ENCODE measurements at places on chromosomes 2 and 18.

DNA sequence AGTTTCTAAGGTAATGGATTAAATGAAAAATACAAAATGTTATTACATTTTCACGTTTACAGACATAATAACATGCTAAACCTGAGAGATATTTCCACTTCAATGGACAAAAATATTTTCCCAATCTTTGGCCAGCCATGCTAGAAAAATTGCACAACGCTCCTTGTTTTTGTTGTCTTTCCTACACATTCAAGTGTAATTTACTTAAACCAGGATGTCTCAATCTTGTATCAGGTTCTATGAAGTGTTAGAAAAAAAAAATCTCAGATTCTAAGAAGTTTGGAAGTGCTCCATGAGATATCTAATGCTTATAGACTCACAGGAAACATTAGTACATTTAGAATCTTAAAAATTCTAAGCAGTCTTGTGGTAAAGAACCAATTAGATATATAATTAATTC is 141.8 kb upstream of the SLC35G4 start:
- no peak for DNase-seq

DNA sequence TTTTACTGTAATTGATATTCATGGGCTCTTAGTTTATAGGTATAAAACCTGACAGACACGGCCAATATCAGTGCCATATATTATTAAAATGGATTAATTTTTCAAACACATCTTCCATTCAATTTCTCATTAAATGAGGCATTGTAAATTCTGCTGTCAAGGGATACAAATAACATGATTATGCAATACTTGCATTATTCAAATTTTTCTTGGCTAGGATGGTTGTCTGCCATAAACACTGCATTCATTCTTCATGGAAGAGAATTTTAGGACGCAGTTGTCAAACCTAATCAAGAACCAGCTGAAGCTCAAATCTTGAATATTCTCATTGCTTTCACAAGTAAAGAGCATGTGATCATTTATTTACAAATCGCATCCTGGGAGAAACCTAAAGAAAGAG is 255.6 kb downstream of the RDH14 start:
- no peak for DNase-seq

GRCh38 chr2:239153806-239154591 is 246.8 kb downstream of the HDAC4 start:
- DNase-seq: no peak

DNA sequence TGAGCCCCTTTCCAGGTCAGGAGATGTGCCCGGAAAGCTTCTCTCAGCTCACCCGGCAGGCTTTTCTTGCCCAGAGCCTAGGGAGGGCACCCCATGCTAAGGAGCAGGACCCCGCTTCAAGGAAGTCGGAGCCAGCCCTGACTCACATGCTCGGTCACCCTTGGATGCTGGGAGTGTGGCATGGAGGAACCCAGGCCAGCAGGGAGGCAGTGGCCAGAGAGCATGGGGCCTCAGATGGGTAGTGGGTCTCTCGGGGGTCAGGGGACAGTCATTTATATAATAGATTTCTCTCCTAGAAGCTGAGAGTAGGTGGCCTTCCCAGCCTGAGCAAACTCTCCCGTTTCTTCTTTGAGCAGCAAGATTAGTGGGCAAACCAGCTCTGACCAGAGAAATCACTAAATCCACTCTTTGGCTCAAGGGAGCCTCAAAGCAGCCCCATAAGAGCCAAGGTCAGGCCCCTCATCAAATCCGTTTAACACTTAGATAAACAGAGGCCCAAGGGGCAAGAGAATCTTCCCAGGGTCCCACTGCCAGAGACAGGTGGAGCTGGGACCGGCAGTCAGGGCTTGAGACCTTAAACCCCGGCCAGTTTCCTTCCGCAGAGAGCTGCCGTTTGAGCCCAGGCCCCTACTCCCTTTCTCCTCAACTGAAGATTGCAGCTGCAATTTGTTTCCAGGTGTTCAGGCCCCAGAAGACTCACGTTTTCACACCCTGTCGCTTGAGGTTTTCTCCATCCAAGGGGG is 113.1 kb downstream of the CYP26B1 start:
- no peak for DNase-seq

DNA sequence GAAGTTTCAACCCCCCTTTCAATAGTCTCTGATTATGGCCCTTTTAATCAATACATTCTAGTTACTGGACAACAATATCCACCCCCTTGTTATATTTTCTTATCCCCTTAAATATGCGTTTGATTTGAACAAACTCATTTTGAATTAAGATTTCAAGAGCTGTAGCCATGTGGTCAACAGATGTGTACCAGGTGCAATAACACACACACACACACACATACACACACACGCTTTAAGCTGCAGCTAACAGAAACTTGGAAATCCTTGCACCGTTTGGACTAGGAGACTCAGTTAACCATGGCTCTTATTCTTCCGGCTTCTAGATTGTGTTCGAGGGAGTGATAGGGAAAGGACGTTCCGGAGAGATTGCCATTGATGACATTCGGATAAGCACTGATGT is 82.8 kb downstream of the NRP2 start:
- DNase-seq: no peak

DNA sequence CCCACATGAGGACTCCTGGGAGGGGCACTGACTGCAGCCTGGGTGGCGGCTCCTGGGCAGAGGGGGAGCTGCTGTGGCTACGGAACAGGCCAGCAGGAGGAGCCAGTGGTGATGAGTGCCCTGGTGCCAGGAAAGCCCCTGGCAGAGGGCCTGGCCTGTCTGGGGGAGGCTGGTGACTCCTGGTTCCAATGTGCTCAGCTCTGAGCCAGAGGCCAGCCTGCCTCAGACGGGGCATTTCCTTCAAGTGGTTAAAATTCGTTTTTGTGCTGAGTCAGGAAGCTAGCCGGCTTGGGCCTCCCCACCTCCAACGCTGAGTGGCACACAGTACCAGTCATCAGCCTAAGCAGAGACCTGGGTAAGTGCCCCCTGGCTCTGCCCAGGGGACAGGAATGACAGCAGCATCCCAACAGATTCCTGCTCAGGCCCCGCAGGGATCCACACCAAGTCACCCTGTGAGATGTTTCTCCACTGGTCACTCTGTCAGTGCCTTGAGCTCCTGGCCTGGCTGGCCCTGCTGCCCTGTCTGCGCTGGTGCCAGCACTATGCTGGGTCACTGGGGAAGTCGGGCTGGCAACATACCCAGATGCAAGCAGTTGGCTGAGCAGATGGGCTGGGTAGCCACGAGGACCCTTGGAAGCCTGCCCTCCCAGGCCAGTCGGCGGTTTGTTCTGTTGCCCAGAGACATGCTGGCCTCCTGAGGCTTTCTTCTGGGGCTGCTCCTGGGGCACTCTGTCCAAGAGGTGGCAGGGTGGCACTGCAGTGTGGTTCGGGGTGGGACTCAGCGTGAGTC is 7.1 kb upstream of the KLF11 start:
- DNase-seq: peak; percentile 59

All from fibroblast of skin of back (primary cell).